Stimulated activated CD4-positive, alpha-beta T cell treated with anti-CD3 and anti-CD28 coated beads, TNF-alpha, amount 100 ng/mL, for 48 hours (primary cell): ENCODE measurements at places on chromosomes 6 and 20.

GRCh38 chr20:64159711-64160110 lies 4.5 kb upstream of the MYT1 start:
- no peak for DNase-seq

DNA sequence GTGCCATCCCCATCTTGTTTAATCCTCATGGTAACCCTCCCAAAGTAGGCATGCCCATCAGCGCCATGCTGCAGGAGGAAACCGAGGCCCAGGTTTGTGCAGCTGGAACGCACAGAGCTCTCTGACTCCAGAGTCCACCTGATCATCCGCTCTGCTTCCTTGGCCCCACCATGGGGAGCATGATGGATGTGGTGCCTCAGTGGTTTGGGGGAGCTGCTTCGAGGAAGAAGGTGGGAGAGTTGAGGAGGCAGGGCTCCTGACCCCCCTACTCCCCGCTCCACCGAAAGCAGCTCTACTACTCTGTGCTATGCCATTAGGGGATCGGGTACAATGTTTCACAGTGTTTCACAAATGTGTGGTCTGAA lies 52.2 kb downstream of the TGM2 start:
- no peak for DNase-seq

- DNase-seq, result no peak
These were observed 61.6 kb downstream of the ALDH8A1 start for GRCh38 chr6:134888316-134888715.

GRCh38 chr6:119277052-119277451 lies 72.5 kb downstream of the MAN1A1 start:
- no peak for DNase-seq

DNA sequence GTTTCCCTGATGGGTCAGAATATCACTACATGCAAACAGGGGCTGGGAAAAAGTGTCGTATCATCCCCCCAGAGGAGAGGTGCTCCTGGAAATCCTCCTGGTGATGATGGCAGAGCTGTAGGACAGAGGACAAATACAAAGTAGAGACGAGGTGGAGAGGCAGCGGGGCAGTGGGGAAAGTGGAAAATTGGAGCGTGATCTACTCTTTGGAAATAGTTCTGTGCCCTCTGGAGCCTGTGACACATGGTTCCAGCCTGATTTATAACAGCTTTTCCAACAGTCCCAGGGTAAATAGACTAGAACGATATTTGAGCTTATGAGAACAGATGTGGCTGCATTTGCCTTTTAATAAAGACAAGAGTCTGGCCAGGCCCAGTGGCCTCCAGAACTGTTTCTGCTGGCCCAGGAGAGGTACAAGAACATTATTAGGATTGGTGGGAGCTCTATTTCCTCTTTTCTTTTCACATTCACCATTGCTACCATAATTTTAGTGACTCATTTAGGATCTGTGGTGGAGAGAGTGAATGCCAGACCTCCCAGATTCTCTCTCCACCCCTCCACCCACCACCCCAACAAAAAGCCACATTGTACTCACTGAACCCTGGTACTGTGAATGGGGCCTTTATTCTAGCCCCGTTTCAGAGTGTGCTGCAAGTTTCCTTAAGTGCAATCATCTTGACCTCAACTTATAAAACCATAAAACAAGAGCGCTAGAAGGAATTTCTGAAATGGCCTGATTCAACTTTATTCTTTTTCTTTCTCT lies 78.3 kb downstream of the BTBD3 start:
- DNase-seq, result no peak

DNA sequence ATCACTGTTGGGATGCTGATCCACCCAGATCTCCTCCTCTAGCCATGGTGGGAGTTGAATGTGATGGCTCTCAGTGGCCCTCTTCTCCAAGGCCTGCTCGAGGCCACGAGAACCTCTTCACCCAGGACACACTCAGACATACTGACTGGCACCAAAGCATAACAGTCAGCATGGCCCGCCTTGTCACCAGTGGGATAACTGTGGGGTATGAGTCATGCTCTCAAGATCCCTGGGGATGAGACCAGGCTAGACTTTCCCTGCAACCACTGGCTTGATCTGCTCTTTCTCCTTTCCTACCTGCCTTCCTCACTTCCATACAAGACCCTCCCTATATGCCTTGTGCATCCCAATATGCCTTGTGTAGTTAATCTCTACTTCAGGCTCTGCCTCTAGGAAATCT lies 66.8 kb downstream of the RIN2 start:
- no peak for DNase-seq

- DNase-seq, result no peak
These were observed 106.6 kb upstream of the LRFN2 start for GRCh38 chr6:40693768-40694167.

DNA sequence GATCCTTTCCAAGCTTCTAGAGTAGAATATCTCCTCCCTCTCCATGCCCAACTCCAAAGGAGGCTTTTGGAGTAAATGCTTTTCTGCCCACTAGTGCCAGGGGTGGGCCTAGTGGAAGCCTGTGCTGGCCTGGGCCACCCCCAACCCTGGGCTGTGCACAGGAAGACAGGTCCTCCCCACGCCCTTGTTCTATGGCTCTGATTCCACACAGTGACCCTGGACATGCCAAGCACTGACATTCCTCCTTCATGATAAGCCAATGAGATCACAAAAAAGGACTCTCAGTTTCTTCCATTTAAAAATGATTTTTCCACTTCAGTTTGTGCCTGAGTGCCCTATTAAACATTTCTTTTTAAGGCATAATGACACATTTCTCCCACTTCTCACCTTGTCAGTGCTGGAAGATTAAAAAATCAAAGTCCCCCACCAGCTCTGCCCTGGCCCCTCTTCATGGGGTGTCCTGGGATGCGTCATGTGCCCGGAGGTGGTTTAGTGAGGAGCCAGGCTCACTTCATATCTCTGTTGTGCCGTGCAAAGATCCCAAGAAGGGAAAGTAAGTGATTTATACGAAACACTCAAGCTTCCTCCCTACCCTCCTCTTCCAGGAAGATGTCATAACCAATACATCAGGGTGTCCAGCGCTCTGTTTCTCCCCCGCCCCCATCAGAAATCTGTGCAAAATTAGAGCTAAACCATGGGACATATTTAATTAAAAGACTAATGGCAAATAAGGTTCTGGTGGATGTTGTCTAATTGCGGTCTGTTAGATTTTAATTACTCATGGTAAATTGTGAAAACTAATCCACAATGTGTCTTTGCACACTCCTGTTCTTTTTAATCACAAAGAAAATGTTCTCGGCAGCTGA lies 255.0 kb downstream of the NRN1 start:
- no peak for DNase-seq

- no peak for DNase-seq
These were observed 98.7 kb upstream of the FUT9 start for GRCh38 chr6:95917034-95917433.

GRCh38 chr6:71486461-71486860 lies 197.8 kb downstream of the OGFRL1 start:
- no peak for DNase-seq

GRCh38 chr6:63598049-63599036 lies 26.1 kb downstream of the LOC128125822 start:
- peak; percentile 36 for DNase-seq

- DNase-seq, result no peak
These were observed 1097.8 kb downstream of the KIF16B start for GRCh38 chr20:15475483-15475882.

GRCh38 chr6:56851541-56852259 lies 103.2 kb upstream of the BEND6 start:
- DNase-seq, result no peak

DNA sequence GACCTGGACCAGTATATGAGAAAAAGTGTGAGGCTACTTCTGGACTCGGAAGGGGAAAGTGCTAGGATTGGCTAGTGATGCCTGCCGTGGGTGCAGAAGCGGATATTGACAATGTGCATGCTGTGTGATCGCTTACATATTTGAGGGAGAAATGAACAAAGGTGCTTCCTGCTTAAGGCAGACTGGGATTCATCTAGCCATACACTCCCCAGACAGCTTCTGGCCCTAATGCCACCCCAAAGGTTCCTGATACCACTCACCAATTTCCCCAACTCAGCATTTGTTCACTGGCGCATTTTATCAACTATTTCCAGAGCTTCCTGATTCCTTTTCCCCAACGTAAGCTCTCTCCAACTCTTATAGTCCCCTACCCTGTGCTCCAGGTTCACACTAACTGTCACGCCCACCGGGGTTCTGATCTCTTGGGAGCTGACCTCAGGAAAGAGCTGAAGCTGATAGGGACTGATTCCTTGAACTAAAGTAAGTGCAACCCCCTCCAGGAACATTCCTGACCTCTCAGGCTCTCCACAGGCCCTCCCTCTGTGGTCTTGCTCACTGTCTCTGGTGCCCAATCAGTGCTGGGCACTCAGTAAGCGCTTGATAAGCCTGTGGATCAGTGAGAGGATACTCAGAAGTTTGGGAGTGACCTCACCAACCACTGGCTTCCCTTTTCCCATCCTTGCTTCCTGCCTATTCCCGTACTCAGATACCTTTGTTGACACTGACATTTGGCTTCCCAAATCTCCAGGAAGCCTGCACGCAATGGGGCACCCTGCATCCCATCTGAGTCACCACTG lies 73.3 kb downstream of the MRPL14 start:
- no peak for DNase-seq

GRCh38 chr20:2133318-2134183 lies 31.9 kb downstream of the STK35 start:
- DNase-seq, result no peak

- DNase-seq, result no peak
These were observed 46.5 kb downstream of the PPARD start for GRCh38 chr6:35388772-35389352.

DNA sequence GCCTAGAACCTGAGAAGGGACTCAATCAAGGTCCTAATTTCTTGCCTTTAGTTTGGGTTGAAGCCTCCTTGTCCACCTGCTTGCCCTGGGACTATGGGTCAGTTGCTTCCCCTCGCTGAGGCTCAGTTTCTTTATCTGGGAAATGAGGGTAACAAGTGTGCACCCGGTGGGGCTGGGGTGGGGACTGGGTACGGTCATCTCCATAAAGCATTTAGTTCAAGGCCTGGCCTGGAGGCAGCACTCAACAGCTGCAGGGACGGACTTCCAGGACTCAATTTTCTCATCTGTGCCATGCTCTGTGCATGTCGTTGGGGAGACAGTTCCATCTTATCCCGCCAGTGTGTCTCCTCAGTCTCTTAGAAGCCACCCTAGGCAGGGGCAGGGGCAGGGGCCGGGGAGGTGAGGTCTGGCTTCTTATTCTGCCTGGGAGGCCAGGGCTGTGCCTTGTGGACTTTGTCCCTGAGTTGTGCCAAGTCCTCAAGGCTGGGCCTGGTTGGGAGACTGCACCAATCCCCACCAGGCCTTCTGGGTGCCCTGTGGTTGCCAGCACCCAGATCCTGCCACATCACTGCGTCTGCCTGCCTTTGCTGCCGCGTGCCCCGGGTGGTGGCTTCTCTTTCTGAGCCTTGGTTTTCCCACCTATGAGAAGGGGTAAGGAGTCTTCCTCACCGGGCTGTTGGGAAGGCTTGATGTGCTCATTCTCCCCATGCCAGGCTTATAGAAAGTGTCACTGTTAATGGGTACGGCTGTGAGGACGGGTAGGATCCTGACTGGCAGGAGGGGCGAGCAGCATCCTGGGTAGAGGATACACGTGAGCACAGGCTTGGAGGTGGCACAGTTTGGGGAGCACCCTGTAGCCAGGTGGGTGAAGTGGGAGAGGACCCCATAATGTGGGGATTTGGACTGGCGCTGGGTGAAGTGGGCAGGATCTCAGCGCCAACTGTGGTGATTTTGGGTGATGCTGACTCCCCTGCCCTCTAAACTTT lies 8.6 kb downstream of the SRC start:
- no peak for DNase-seq

DNA sequence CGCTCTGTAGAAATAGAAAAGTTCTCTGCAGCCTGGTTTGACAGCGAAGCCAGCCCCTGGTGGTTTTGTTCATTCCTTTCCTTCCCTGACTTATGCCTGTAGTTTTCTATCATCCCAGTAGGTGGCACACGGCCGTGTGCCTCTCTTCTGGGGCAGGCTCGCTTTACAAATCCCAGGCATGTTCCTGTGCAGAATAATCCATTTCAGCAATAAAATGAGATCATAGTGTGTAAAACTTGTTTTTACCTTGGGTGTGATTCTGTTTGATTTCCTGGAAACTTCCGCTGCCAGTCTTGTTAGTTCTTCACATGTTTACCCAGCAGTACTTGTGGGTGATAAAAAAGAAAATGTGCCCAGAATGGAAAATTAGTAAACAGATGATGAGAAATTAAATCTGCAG lies 7.4 kb upstream of the INSM1 start:
- no peak for DNase-seq

- DNase-seq, result no peak
These were observed 110.3 kb upstream of the GGTLC1 start for GRCh38 chr20:24098886-24099285.

DNA sequence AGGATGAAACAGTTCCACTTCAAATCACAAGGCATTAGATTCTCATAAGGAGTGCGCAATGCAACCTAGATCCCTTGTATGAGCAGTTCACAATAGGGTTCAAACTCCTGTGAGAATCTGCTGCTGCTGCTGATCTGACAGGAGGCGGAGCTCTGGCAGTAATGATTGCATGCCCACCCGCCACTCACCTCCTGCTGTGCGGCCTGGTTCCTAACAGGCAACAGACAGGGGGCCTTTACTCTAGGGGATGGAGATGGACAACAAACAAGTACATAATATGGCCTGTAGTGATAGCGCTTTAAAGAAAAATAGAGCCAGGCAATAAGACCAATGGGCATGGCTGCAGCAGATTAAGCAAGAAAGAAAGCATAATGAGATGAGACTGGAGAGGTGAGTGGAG lies 2.7 kb upstream of the TBC1D22B start:
- no peak for DNase-seq

DNA sequence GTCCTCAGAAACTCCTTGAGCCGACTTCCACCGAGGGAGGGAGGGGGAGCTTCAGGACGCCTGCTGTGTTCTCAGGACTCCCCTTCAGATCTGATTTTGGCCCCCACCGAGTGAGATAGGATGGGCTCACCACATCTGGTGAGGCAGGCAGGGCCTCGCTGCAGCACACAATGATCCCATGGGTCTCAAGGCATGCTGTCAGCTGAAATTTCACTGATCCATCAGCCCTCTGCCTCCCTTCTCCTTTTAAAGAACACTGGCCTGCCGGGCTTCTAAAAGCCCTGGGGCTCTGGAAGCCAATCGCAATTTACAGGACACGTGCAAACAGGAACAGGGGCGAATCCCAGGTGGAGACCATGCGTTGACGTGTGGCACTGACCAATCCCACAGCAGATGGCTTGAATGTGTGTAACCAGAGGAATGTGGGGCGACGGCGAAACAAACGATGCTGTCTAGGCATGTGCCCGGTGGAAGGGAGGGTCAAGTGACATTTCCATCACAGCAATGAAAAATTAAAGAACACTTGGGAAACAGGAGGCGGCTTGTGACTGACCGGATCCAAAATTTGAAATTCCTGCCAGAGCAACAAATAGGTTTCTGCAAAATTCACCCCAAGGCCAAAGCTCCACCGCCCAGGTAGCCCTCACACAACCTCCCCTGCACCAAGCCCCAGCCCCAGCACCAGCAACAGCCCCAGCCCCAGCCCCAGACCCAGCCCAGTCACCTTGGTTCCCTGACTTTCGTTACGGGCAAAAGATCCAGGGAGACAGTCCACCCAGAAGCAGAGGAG lies 167.1 kb upstream of the ZNF337 start:
- no peak for DNase-seq

GRCh38 chr20:4329232-4329631 lies 313.9 kb upstream of the RNF24 start:
- DNase-seq, result no peak

- no peak for DNase-seq
These were observed 423.6 kb upstream of the PLCB4 start for GRCh38 chr20:8645326-8645725.
